ENCODE measurements at places on chromosomes 1 and 21.
A peak's percentile ranks its signal among the peaks of the same experiment; 100 is the strongest.

- DNase-seq = no peak
Measured at GRCh38 chr1:173205146-173206051, 1.7 kb downstream of the TNFSF4 start.

- no peak for DNase-seq
Measured at GRCh38 chr1:119279456-119280381, 88.9 kb upstream of the HAO2 start.

- DNase-seq = no peak
Measured at GRCh38 chr1:59427155-59427554, 130.3 kb downstream of the FGGY start.

DNA sequence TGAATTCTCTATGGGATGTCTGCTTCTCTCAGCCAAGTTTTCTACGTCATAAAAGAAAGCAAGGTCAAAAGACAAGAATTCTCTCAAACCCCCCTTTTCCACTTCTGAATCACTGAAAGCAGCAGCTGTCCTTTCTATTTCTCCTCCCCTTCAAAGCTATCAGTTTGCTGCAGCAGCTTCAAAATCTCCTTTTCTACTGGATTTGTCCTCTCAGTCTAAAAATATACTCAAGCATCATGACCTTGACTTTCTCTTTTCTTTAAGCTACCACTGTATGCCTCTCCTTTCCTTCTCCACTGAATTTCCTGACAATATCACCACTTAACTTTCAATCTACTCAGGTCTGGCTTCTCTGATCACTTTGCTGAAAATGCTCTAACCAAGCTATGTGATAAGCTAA, 1.9 kb downstream of the WDR64 start:
- no peak for DNase-seq

DNA sequence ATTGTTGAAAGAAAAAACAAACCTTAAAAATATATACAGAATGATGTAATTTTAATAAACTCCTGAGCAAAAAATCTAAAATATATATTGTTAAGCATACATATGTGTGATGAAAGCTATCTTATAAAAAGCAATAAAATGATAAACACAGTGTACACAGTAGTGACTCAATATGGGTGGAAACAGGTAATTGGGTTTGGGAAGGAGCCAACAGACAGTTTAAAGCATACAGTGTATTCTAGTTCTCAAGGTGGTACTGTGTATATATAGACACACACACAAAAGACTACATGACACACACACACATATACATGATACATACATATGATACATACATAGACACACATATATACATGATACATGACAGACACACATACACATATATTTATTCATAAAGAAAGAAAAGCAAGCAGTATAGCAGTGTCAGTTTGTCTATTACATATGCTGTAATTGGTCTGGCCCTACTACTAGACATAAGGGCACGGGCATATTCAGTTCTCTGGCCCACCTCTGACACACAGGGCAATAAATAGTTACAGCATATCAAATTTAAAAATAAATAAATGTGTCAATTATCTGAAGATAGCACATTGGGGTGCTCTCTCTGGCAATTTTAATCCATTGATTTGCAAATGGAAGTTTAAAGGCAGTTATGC, 330.2 kb downstream of the S1PR1 start:
- DNase-seq = no peak

GRCh38 chr1:18989176-18989799, 32.8 kb upstream of the IFFO2 start:
- no peak for DNase-seq

DNA sequence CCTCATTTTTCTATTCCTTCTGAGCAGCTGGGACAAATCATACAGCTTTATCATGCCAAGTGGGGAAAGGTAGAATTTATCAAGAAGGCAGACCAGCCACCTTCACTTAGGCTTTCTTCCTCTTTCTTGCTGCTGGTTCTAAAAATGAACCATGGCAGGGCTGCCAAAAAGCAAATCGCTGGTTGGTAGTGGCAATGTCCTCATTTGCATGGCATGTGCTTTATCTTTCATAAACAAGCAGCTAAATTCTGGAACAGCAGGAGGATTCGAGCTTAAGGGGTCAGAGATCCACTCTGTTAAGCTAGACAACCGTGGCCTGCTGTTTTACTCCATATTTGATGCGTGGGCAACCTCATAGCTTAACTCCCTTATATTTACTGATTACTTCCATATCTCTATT, 91.3 kb downstream of the RPE65 start:
- DNase-seq = no peak

DNA sequence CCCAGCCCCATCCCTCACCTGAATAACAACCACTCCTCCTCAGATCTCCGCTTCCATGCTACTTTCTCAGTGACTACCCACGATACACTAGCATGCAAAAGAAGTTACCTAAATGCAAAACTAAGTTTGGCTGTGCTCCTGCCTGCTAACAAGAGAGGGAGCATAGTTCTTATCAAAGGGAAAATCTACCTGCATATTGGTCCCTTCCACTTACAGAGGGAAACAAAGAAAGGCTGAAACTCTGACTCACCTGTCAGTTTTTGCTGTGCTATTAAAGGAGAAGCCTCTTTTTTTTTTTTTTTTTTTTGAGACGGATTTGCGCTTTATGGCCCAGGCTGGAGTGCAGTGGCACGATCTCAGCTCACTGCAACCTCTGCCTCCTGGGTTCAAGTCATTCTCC, 43.8 kb upstream of the RAVER2 start:
- no peak for DNase-seq

DNA sequence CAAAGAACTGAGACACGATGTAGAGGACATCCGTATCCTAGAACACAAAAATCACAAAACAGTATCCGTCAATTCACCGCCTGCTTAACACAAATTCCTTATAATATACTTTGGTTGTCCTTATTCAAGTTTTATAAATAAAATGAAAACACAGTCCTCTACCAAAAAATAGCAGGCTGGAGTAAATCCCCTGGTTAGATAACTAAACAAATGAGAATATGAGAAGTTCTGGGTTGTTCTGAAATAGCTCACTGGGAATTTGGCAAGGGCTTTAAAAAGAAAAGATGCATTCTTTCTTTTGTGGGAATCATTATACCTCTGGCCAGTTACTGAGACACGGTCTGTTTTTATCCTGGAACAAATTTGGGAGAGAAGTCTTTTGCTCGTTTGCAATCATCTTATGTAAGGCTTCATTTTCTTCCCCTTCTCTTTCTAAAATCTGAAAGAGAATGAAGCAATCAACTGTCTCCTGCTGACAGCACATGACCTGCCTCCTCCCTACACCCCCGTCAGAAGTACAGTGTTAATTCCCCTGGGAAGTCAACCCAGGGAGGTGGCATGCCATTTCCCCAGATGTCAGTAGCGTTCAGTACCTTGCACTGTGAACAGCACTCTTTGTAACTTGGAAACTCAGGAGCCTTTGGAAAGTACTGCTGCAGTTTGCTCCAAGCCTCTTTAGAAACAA, 37.1 kb upstream of the RAP1GAP start:
- no peak for DNase-seq

- DNase-seq = no peak
Measured at GRCh38 chr21:45599146-45599581, 44.4 kb upstream of the PCBP3 start.

GRCh38 chr1:206962272-206962671, 8.0 kb downstream of the FCAMR start:
- DNase-seq = no peak

DNA sequence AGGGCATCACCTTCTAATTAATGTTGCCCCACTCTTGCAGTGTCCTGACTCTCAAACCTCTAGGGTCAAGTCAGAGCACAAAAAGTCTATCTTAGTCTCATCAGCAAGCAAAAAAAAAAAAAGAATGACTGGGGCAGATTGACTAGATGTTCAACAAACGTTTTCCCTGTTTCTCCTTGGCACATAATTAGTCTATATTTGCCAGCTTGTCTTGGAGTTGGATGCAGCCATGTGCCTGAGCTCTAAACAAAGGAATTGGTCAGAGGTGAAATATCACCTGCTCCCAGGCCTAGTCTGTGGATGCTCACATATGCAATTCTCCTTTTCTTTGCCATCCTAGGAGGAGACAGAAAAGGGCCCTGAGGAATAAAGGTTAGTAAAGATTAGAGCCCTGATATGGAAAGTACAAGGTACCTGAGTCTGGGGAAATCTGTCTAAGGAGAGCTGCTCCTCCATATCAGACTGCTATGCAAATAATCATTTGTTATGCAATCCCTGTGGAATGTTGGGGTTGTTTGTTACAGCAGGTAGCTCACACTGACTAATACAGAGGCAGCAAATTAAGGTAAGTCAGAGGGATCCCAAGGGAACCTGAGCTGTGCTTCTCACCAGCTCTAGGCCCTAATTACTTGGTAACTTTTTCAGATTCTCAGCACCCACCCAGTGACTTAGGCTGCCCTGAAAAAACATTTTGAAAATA, 130.8 kb downstream of the BRINP2 start:
- DNase-seq = no peak

DNA sequence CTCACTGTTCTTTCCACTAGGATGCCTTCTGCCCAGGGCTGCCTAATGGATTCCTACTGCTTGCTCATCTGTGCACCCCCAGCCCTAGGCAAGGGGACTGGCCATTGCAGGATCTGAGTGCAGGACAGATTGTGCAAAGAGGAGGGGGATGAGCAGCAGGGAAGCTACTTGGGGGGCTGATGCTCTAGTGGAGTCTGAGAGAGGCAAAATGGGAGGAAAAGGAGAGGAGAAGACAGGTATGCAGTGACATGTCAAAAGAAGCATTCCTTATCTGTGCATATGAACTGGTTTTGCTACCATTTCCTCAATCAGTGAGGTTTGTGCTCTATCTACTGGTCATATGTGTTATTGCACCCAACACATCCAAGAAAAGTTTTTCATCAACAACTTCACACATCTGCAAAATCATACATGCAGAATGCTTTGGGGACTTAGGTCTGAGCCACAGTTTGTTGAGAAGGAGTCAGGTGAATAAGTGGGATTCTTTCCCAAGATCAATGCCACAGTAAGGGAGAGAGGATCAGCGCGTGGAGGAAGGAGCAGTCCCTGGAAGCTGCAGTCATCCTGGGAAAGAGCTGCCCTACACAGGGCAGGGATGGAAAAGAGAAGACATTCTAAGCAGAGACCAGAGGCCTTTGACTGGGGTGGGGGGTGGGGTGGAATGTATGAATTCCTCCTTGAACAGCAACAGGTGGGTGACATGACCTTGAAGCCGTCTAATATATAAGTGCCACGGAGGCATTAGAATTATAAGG, 14.4 kb downstream of the SLC5A9 start:
- DNase-seq = no peak

DNA sequence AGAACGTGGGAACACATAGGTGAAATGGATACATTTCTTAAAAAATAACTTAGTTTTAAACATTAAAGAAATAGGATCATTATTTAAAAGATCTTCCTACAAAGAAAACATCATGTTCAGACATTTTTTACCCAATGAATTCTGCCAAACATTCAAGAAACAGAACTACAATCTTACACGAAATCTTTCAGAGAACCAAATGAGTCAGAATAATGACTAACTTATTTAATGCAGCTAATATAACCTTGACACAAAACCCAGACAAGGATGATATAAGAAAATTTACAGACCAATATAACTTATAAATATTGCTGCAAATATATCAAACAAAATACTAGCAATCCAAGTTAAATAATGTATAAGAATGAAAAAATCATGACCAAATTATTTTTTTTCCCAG, 220.1 kb upstream of the KCNK2 start:
- no peak for DNase-seq

DNA sequence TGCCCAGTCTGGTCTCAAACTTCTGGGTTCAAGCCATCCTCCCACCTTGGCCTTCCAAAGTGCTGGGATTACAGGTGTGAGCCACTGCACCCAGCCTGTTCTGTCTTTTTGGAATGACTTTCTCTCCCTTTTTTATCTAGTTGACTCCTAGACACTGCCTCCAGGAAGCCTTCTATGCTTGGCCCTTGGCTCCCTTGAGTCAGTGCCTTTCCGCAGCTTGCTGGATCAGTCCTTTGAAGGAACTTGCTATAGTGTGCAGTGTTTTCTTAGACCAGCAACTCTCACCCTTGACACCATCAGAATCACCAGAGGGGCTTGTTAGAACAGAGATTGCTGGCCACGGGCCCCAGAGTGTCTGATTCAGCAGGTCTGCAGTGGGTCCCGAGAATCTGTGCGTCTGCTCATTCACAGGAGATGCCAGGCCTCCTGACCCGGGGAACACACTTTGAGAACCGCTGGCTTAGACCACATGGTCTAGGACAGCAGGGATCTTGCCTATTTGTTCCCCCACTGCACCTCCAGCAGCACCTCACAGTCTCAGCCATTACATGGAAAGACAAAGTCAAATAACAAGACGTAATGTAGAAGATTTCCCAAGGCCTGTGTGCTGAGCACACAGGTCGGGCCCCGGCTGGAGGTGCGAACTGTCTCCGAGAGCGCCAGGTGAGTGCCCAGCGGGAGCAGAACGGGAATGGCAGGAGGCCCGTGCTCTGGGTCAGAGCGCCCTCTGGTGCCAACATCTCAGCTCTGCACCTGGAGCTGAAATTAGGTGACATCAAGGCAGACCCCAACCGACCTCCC, 27.4 kb upstream of the CTPS1 start:
- DNase-seq = peak; percentile 30

GRCh38 chr1:77744576-77744975, 15.1 kb downstream of the USP33 start:
- no peak for DNase-seq

GRCh38 chr1:58155418-58156123, 391.0 kb downstream of the OMA1 start:
- DNase-seq = no peak

GRCh38 chr1:205920861-205921569, 22.2 kb downstream of the SLC26A9 start:
- DNase-seq = no peak

- peak; percentile 36 for DNase-seq
Measured at GRCh38 chr21:33266050-33266788, at the start of gene IL10RB. IL10RB (plus strand) TSS chr21:33266367; CDS start chr21:33266466, 99 bp downstream.

Data from activated CD4-positive, CD25-positive, alpha-beta regulatory T cell treated with anti-CD3 and anti-CD28 coated beads, Interleukin-2, amount 50 U/mL, for 16 hours (primary cell).